T-helper 1 cell (primary cell): ENCODE measurements at places on chromosomes 6 and 20.

DNA sequence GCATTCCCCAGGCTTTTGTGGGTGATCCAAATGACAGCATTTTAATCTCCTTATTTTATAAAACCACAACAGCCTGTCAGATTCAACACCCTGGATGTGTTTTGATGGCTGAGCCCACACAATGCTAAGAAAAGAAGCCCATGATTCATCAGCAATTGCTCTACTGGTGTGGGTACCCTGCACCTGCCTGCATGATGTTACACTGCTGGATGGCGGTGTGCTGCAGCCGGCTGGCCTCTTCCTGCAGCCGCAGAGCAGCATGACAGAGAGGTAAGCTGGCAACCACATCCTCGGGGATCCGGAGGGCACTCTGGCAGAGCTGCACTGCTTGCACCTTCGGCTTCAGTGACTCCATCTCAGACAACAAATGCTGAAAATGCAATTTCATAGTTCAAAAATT, 327.5 kb downstream of the SYNE1 start:
- peak; percentile 44 for DNase-seq

DNA sequence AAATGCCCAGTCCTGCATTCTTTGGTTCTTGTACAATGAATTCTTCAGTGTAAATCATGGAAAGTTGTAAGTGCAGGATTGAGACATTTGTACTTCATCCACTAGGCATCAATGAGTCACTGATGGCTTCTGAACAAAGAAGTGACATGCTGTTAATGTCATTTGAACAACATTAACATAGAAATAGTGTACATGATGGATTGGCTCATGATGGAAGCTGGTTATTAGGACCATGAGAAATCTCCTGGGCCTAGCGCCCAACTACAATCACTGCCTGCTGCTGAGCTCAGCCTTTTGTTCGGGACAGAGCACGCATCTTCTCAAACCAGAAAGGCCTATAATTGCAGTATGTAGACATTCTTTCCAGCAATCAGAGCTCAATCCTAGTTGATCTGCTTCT, 316.8 kb upstream of the TSHZ2 start:
- no peak for DNase-seq

DNA sequence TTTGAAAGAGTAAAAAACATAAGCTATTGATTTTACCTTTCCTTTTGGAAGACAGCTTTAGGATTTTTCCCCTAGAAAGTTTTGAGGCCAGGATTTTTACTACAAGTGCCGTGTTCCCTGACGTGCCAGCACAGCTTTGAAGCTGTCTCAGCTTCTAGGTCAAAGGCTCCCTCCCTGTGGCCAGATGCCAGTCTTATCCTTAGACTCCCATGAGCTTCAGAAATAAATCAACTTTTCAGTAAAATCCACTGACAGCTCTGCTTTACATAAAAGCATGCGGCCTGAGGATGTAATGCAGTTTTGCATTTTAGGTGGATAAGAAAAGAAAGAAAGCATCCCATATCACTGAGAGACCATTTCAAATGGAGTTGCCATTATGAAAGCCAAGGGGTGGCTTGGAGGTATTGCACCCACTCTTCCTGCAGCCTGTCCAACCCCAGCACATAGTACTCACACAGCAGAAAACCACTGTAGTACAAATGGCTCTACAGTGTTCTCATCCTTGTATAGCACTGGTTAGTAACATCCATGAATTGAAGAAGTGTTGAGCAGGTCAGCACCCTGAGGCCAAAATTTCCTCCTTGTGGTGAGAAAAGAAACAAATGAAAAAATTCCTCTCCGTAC, 15.2 kb upstream of the ATXN1 start:
- no peak for DNase-seq

- DNase-seq, result no peak
Observed at GRCh38 chr6:154404791-154405400, 48.3 kb upstream of the IPCEF1 start.
